Activated CD8-positive, alpha-beta memory T cell treated with anti-CD3 and anti-CD28 coated beads for 1 hour (primary cell): ENCODE measurements at places on chromosomes 1 and 21.

GRCh38 chr1:63329621-63330330, 7.4 kb downstream of the FOXD3 start:
- no peak for DNase-seq

- no peak for DNase-seq
These were observed 181.0 kb upstream of the KLHDC7A start for GRCh38 chr1:18299441-18300338.

GRCh38 chr1:108661030-108661609, at the start of gene HENMT1:
Gene HENMT1, minus strand, starts transcription at chr1:108661093. Its CDS starts 1,209 bp downstream, at chr1:108659884.
- peak; percentile 55 for DNase-seq

- DNase-seq: no peak
These were observed 67.7 kb downstream of the MACF1 start for GRCh38 chr1:39272027-39272797.

DNA sequence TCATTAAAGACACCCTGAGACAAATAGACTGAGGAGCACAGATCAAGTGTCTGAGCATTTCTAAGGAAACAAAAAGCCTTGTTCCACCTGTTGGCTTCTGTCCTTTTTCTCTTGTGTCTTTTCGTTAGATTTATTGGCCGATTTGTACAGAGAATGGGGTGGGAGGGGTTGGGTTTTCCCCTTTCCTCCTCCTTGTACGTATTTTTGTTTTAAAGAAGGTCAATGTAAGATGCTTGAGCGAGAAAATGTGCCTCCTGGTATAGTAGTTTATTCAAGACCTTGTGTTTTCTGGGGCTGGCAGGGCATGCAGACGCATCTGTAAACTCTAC, 1.2 kb downstream of the BCL9 start:
- no peak for DNase-seq

- DNase-seq: no peak
These were observed 81.6 kb downstream of the CCDC185 start for GRCh38 chr1:223474804-223475203.

GRCh38 chr21:41885341-41886024, 6.3 kb upstream of the PRDM15 start:
- DNase-seq: no peak

DNA sequence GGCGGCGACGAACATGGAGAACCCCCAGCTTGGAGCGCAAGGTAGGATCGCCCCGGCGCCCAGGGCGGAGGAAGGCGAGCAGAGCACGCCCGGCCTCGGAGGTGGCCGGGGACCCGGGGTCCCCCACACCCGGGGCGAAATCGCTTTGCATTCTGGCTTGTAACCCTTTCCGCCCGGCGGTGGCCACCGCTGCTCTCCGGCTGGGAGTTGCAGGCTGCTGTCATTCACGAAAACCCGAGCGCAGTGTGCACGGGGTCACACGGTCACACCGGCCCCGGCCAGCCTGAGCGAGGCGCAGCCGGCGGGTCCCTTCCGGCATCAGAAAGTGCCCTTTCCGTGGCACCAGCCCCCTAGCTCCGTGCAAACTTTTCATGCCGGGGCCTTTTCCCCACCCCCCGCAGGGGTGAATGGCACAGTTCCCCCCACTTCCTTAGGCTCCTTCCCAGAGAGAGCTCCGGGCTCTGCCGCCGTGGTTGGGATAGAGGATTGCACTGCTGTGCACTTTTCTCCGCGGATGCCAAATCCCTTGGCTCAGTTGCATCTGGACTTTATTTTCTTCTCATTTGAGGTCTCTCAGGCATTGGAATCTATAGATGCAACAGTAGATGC, 802 bp downstream of the KAZN start:
- DNase-seq: no peak
